Stimulated activated naive CD4-positive, alpha-beta T cell treated with Interleukin-2 at 50 U/mL for 16 hours (primary cell): ENCODE measurements at places on chromosomes 2 and 18.

DNA sequence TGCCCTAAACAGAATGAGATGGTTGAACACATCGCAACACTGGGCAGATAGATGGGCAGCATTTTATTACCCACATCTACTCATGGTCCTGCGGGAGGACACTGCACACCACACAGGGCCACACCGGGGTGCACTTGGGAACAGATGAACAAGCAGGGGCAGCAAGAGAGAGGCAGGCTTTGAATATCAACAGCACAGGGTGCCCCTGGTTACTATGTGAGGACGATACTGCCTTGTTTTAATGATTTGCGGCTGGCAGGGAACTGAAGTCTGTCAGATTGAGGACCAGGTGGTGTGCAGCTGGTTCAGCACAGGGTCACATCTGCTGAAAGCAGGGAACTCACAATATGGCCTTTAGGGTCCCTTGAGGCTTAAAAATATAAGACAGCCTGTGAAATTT, 195.7 kb downstream of the PIEZO2 start:
- DNase-seq = no peak

DNA sequence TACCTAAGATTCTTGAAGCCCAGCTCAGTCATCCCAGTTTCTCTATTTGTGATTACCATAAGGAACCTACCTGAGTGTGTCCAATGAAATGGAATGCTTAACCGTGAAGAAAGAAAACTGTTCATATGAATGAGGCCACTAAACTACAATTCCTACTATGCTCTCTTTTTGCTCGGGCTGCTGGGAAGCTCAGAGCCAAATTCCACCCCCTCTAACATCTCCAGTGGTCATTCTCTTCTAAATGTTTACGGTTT, 8.3 kb downstream of the MYCN start:
- no peak for DNase-seq

DNA sequence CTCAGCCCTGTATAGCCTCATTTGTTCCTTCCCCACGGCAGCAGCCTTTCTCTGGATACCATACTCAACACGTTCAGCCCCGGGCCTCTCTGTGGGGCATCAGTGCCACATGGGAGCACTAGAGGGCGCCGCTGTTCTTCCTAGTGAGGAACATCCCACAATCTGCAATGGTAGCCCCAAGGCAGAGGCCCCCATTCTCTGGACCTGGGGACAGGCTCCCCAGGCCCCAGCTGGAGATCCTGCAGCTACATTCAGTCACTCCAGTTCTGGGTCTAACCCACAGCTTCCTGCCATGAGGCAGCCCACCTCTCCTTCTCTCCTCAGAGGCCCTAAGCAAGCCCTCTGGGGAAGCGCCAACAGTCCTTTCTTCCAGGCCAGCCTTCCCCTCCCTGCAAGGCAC, 14.2 kb upstream of the SFXN5 start:
- DNase-seq = peak; percentile 79

DNA sequence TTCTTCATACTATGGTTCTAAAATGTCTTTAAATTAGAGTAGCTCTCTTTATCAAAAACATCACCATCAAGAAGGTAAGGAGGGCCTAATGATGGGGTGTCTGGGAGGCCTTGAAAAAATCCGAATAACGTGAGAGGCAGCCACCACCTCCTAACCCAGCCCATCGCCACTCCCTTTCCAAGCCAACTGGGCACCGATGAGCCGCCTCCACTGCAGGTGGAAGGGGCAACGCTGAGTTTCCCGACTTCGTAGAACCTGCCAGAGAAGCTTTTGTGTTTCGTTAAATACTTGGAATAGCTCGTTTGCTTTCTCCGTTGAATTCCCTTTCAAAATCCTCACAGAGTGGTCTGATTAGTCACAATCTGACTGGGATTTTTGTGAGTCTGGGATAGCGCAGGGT, 22.0 kb upstream of the RPL31 start:
- DNase-seq = no peak

DNA sequence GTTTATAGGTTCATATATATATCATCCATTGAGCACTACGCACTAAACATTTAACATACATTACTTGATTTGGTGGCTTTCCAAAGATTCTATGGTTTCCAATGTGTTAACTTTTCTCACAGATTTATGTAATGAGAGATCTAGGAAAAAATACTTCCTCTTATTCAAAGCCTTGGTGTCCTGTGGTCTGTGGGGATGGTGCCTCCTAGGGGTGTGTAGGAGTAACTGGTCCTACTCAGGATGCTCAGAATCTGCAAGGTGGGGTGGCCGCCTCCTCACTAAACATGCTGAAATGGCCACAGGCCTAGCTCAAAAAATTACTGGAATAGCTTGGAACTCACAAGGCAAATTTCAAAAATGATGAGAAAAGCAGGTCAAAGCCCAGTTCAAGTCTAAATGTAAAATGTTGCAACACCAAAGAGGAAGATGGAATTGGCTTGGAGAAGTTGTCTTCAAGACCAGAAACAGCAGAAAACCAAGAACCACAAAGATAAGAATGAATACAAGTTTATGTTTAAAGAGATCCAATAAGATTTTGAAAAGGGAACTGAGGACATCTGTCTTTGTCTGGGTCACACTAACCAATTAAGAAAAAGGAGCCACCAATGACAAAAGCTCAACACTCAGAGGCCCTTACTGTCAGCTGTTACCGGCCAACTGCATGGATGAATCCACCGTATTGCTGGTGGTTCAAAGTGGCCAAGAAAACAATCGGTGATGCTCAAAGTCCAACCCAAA, 11.5 kb downstream of the GPR55 start:
- no peak for DNase-seq

- no peak for DNase-seq
These were observed 77.4 kb downstream of the MERTK start for GRCh38 chr2:111975819-111976218.

GRCh38 chr18:6743999-6744398, 14.5 kb downstream of the ARHGAP28 start:
- DNase-seq = no peak

DNA sequence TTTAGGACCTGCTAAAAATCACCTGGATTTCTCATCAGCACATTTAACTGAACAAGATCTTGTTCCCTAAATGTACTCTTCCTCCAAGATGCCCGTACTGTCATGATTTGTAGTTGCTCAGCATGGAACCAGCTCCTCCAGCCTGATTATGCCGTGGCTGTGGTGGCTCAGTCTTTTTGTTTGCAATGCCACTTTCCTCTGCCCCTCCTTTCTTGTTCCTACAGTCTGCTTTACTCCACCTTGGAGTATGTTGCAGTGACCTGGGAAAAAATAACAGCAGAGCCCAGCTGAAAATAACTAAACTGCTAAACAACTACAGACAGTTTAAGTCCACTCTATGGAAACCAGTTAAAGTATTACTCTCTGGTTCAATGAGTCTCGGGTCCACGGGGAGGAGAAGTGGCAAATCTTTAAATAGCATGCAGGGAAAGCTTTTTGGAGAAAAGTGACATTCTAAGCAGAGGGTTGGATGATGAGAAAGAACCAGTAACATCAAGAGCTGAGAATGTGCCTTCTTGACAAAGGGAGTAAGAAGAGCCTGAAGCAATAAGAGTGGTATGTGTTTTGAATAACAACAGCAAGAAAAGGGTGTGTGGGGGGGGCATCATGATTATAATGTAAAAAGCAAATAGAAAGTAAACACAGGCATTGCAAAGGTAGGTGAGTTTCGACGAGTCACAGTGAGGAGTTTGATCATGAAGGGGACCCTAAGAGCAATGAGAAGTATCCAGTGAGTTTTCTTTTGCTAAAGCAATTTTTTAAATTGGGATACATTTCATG, 225.7 kb downstream of the TMX3 start:
- no peak for DNase-seq

DNA sequence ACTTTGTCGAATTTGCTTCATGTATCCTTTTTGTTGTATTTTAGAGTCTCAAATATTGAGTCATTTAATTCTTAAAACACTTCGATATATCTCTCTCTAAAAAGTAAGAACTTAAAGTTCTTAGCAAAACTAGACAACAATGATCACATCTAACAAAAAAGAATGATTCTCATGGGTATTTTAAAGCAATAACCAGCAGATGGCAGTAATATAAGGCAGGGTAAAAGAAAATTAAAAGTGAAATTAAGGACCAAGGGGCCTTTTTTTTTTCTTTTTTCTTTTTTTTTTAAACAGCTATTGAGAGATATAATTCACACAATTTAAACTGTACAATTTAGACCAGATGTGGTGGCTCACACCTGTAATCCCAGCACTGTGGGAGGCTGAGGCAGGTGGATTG, 9.9 kb upstream of the AOX1 start:
- DNase-seq = no peak

GRCh38 chr2:147331790-147332419, 512.9 kb upstream of the ACVR2A start:
- DNase-seq = peak; percentile 34

DNA sequence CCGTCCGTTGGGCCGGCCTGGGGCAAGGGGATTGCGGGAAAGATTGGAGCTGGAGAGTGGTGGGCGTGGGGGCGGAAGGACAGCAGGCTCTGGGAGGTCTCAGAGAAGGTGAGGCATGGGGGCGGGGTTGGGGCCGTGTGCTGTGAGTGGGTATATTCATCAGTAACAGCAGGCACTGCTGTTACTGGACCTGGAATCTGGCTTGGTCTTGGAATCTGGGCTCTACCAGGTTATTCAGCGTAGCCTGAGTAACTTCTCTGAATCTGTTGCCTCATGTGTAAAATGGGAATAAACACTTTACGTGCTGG, 435 bp downstream of the RNF181 start:
- peak; percentile 47 for DNase-seq

DNA sequence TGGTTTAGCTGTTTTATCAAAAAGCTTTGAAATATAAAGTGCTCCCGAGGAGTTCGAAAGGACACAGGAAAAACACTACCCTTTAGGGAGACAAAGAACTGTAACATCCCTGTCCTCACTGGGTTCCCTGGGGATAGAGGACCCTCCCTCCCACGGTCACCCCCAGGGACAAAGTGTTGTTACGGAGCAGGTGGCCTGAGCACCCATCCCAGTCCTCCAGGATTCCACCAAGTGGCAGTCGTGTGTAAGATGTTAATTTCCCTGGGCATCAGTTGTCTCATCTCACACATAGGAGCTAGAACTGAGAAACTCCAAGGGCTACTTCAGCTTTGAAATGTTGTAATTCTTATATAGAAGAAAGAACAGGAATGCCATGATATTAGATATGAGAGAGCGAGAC, 137.7 kb downstream of the ALK start:
- DNase-seq = no peak

GRCh38 chr18:59535055-59535454, 162.2 kb downstream of the CCBE1 start:
- no peak for DNase-seq

DNA sequence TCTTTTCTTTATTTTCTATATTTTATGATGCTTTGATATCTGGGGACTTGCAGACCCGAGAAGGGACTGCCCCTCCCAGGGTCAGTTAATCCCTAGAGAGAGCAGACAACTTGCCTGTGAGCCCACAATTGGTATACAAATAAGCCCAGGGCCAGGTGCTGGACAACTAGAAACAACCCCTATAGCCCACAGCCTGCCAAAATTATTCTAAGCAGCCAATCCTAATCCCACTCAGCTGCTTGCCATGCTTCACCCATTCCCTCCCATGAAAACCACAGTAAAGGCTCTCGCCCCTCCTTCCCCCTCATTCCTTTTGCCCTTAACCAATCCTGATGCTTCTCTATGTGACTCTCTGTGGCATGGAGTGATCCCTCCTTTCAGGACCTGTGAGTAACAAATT, 380.7 kb downstream of the RBM43 start:
- no peak for DNase-seq

GRCh38 chr18:36576339-36576738, 252.5 kb downstream of the TPGS2 start:
- DNase-seq = no peak

DNA sequence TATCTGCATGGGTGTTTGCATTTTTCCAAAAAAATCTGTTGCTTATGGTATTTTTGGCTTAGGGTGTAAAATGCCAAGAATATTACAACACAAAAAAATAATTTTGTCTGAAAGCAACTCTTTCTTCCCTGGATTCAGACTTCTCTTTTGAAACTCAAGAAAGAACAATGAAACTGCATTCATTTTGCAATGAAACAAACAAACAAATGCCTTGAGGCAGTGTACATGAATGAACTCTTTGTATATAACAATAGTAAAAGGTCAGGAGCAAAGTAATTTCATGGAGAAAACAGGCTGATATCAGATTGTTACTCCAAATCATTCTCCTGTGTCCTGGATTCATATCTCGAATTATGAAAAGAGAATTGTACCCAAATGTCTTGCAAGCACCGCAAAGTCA, 301.6 kb upstream of the CDH20 start:
- DNase-seq = no peak

GRCh38 chr2:83572400-83572799, 886.7 kb downstream of the SUCLG1 start:
- no peak for DNase-seq

DNA sequence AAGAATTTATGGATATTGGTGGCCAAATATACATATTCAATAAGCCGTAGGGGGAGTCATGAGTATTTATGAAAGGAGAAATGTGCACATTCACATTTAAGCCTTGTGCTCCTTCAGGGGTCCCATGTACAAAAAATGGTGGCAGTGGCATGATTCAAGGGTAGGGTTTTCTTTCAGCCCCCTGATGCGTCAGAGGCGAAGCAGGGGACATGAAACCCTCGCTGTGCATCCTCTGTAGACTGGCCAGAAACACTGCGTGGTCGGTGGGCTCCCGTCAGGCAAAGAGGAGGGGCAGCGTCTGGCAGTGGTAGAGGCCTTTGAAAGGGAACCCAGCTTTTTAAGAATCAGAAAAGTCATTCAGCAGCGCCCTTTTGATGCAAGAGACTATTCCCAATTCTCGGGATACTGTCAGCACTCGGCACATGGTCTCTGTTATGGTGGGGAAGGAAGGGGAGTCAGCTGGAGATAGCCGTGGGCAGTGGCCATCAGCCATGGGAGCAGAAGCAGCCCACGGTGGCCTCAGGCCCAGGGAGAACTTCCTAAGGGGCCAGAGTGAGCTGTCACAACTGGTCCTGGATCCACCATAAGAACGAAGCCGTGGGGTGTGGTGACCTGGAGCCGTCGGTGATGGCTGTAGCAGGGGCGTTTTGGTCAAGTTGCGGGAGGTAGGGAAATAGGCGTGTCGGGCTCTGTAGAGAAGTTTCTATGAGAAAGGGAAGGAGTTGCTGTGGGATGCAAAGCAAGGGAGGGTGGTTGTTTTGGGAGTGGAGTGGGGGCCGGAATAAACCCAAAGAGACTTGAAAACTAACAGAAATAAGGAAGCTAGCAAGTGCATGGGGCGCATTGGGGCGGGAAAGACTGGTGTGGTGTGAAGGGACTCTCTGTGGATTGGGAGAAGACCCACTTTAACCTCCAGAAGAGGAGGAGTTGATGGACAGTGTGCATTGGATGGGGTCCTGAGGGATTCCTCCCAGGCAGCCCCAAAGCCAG, 95.6 kb downstream of the SH3BP4 start:
- no peak for DNase-seq

DNA sequence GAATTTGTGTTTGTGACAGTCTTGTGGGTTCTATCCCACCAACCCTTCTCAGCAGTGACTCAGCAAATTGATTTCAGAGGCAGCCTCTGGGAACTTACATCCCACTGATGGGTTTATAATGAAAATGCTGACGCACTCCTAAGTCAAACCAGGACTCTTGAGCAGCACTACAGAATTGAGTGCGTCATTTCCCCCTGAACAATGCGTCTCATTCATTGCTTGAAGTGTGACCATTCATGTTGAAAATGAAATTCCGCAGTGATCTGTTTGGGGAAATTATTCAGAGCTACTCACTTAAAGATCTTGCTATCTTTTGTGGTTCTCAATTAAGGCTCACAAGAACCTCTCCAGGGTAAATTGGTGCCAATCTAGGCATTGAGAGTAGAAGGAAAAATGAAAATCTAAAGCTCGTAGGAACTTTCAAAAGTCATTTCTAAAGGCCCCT, 417.7 kb upstream of the SLC14A2 start:
- DNase-seq = no peak

GRCh38 chr18:48541026-48541746, 2.4 kb downstream of the CTIF start:
- DNase-seq = peak; percentile 5

- DNase-seq = peak; percentile 35
These were observed 86.0 kb downstream of the CDC42EP3 start for GRCh38 chr2:37585295-37585908.
